NCI-H1417 treated with DMSO at 0.1 percent for 48 hours (cell line): ENCODE measurements at places on chromosomes 5 and 9.

- DNase-seq: no peak
These were observed 1.2 kb upstream of the ZDHHC11 start for GRCh38 chr5:852018-852417.

GRCh38 chr9:17402309-17402708 is 176.6 kb upstream of the SH3GL2 start:
- no peak for DNase-seq

DNA sequence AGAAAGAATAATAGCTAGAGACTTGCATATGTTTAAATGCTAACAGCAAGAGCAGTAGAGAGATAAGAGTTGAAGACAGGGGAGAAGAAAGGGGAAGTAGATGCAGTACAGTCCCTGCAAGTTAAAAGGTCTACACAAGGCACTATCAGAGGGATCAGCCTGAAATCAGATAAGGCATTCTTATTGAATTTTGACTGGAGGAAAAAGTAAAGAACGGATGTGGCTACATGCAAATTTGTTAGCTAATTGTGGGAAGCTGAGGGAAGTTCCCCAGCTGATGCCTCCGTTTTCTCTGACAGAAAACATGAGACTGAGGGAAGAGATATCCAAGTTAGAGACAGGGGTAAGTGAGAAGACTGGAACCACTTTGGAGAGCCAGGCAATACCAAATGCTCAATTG is 12.9 kb upstream of the RHOBTB3 start:
- DNase-seq: no peak

DNA sequence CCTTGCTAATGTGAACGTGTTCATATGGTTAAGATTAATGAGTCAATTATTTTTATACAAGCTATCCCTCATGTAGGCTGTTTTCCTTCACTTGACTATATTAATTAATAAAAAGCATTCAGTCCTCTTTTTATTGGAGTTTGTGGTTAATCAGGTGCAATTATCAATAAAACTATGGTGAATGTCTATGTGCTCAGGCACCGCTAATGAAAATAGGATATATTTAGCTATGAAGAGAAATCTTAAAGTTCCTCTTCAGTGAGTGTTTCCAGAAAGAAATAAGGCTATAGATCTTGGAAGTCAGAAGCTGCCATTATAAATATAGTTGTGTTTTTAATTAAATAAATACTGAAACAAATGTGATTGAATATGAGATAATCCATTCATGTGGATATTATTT is 422.1 kb downstream of the DMAC1 start:
- DNase-seq: no peak

- DNase-seq: no peak
These were observed 161.6 kb upstream of the PANK3 start for GRCh38 chr5:168740811-168741213.
